ENCODE measurements at places on chromosomes 4 and X.
A peak's percentile ranks its signal among the peaks of the same experiment; 100 is the strongest.

GRCh38 chr4:8731364-8731763 is 138.8 kb downstream of the CPZ start:
- DNase-seq: no peak

- DNase-seq: no peak
Measured at GRCh38 chrX:110143454-110144210, 140.7 kb downstream of the TMEM164 start.

GRCh38 chr4:48481581-48481980 is 1.6 kb upstream of the SLC10A4 start:
- no peak for DNase-seq

DNA sequence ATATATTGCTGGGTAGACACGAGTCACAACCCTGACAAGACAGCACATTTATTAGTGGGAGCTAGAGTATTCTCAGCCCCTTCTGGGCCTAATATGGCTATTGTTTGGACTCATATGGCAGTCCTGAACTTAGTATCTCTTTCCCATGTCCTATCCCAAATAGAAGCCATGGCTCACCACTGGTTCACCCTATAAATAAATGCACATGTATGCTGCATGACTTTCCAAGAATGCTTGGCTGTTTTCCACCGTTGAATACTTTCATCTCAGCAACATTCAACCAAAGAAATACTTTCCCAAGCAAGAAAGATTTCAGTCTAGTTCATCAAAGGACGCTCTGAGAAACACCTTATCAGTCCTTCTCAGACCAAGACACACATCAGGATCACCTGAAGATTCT is 36.7 kb downstream of the SMPX start:
- no peak for DNase-seq

DNA sequence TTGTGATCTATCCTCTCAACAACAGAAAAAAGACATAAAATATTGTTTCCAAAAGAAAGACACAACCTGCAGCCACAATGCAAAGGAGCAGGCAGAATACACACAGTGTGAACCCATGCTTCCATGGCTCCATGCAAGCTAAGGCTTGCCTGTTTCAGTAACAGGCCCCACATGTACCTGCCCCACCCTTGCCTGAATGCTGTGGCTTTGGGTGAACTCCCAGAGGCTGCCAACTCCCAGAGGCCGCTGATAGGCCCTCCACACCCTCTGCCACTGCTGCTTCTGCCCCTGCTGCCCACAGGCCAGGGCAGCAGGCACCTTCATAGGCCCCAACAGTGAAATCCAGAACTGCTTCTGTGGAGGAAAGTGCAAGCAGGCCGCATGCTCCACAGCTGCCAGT is 313.9 kb downstream of the CHIC1 start:
- no peak for DNase-seq

- DNase-seq: no peak
Measured at GRCh38 chrX:16587836-16588235, 62.1 kb upstream of the S100G start.

- DNase-seq: no peak
Measured at GRCh38 chr4:153248641-153249198, 44.5 kb downstream of the TRIM2 start.

DNA sequence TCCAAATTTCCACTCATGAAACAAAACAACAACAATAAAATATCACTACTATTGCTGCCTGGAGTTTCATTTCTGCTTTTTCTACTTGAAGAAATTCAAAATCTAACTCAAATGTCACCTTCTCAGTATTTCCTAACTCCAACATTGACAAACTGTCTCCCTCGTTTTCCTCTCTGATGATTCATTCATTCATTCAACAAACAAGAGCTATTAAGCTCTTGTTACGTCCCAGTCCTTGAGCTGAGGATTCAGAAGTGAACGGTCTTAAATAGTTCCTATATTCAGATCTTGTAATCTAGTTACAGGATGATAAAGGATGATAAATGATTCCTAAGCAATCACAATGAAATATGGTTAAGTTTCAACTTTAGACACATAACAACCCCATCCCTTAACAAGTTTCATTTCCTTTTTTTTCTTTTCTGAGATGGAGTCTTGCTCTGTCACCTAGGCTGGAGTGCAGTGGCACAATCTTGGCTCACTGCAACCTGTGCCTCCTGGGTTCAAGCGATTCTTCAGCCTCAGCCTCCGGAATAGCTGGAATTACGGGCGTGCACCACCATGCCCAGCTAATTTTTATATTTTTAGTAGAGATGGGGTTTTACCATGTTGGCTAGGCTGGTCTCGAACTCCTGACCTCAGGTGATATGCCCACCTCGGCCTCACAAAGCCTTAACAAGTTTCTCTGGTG is 1.7 kb downstream of the SLC9B2 start:
- DNase-seq: peak; percentile 52

DNA sequence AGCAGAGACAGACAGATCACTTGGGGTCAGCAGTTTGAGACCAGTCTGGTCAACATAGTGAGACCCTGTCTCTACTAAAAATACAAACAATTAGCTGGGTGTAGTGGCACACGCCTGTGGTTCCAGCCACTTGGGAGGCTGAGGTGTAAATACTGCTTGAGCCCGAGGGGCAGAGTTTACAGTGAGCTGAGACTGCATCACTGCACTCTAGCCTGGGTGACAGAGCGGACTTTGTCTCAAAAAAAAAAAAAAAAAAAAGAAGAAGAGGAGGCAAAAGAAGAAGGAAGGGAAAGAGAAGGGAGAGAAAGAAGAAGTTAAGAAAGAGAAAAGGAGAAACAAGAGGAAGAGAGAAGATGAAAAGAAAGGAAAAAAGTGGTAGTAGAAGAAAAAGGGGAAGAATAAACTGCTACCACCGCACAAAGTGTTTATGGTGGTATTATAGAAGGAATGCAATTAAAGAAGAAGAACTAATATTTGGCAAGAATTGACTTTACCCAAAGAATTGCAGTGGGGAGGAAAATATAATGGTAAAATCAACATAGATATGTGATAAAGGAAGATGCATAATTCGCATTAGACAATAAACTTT is 19.6 kb upstream of the NSUN7 start:
- DNase-seq: no peak

DNA sequence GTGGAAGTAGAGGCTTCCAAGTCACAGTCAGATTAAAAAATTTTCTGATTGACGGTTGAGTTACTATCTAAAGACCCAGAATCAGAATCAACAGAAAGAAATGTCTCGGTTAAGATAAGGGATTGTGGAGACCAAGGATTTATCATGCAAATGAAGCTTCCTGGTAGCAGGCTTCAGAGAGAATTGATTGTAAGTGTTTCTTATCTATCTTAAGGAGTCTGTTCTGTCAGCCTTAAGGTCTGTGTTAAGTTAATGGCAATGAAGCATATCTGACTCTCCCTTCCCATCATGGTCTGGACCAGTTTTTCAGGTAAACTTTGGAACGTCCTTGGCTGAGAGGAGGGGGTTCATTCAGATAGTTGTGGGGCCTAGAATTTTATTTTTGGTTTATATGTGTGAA is 780.2 kb downstream of the FAM133A start:
- no peak for DNase-seq

DNA sequence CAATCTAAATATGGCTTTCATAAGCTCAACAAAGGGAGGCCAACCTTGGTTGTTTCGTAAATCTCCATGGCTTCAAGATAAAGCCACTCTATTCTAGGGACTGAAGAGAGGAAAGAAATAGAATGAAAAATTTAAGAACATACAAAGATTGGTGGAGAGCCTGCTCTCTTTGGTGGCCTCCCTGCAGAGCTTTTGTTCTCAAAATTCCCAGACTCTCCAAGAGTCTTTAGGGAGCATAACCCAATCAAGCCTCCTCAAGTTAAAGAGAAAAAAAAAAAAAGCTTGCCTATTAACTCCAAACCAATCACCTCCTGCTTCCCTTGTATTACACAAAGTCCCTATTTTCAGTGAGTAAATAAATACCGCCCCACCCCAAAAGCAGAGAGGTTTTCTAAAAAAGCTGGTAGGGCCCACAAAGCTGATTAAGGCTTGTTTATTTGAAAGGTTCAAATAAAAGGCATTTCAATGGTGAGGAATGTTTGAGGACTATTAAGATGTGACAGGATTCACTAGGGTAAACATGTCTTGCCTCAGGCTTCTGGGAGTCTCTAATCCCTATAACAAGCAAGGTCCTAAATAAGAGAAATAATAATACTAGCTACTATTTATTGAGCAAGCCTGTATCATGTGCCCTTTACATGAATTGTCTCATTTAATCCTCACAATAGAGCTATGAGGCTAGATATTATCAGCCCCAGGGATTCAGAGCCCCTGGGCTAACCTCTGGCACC is 71.6 kb downstream of the GPC3 start:
- DNase-seq: no peak

DNA sequence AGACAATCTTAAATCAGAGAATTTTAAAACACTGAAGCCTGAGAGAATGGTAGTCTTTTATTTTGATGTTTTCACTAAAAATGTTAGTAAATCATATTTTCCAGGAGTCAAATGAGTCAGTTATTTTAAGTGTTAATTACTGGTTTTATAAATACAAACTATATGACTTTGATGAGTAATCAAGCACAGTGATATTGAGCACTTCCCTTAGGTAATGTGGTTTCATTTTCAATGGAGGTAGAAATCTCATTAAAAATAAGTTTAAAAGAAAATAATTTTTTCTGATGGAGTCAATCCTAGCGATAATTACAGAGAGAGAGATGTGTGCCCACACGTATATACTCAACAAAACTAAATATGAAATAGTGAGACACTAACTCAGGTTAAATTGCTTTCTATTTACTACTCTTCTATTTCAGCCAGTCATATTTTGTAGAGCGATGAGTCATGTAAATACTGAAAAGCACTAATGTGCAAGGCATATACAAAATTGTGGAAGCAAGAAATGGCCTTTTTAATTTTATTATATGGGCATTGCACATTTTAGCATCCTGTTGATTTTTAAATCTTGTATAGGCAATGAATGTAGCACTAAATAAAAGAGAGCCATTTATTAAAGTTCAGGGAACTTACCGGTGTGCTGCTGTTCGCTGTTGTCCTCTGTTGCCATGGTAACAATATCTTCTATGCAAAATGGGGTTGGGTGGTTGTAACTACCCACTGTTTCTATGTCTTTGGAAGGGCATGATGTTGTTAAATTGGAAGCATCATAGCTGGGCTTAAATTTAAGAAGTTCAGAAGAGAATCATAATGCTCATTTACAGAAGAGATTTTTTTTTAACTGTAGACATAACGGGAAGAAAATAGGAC is 513.7 kb downstream of the TLL1 start:
- no peak for DNase-seq

DNA sequence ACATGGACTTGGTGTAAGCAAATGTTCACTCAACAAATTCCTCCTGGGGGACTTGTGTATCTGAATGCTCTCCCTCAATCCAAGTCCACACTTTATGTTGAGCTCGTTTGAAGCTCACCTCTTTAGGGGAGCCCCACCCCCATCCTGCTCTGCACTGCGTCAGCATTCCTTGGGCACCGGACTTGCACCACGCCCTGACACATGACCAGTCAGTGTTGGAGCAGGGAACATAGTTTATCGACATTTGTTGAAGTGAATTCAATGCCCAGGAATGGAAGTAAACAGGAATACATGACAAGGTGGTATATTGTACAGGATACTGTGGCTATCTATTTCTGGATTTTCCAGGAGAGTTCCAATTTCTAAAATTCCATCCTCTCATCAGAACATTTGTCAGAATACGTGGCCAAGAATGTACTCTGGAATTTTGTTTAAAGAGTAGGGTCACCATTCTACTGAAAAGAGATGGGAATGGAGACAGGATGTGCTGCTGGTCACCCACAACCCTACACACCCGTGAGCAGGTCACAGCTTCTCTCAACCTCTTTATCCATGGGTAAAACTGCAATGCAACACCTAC is 60.0 kb upstream of the LNX1 start:
- peak; percentile 95 for DNase-seq

GRCh38 chr4:139154952-139155557 is 22.0 kb downstream of the ELF2 start:
- no peak for DNase-seq

DNA sequence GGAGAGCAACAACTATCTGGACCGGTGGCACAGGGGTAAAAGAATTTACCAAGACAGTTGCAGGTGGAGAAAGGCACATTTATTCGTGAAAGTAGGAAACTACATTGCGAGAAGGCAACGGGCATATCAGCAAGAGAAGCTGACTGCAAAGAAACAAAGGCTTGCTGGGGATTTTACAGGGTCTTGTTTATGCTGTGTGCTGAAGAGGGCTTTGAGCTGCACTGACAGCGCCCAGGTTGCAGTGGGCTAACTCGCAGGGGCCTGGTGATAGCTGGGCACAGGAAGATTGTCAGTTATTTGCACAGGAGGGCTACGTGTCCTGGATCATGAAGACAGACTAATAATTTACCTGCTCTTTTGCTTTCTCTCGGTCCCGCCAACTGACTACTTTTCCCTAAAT is 10.7 kb downstream of the TLR3 start:
- DNase-seq: no peak

DNA sequence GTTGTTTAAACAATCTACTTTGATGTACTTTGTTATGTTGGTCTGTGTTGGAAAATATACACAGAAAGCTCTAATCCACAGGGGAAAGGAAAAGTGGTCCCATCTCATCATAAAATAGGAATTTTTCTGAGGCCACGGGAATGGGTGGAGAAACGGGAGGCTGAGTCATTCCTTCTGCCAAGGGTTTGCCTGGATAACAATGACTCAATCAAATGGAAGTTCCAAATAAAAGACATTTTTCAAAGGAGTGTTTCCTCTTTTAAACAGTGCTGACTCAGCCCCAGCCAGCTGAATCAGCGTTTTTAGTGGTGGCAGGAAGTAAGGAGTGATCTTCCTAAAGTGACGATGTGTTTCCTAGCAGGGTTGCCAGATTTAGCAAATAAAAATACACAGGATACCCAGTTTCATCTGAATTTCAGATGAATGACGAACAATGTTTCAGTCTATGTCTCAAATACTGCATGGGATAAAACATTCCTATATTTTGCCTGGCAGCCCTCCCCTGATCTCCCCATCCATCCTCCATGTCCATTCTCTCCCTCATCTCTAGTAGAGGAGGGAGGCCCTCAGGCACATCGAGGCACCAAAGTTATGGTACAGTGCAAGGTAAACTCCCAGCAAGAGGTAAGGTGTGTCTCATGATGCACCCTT is 345.4 kb upstream of the GATB start:
- DNase-seq: peak; percentile 94

- no peak for DNase-seq
Measured at GRCh38 chr4:174474457-174475075, 47.7 kb downstream of the HPGD start.

DNA sequence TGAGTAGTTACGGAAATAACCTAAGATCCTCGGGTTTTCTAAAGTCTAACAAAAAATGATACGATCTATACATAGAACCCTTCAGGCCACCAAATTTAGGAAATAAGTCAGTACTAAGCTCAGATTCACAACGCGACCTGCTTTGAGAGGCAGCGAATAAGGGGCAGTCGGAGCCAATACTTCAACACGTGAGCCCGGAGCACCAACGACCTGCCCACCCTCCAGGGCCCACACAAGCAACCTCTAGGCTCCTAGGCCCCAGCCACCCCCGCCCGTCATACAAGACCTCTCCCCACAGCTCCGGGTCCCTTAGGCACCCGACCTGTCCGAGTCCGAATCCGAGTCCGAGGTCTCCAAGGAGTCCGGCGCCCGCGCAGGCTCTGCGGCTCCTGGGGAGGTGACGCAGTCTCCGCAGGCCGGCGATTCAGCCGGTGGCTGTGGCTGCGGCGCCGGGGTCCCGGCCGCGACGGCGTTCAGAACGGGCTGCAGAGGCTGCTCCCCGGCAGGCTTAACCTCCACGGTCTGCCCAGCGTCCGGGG is 580 bp downstream of the NAF1 start:
- peak; percentile 56 for DNase-seq

GRCh38 chr4:60039908-60040307 is 1160.2 kb upstream of the ADGRL3 start:
- no peak for DNase-seq

- DNase-seq: no peak
Measured at GRCh38 chrX:107599450-107599861, 28.9 kb upstream of the PRPS1 start.

GRCh38 chr4:81891005-81891996 is 419.6 kb upstream of the RASGEF1B start:
- DNase-seq: no peak
